ENCODE measurements at places on chromosomes 2 and 18.

DNA sequence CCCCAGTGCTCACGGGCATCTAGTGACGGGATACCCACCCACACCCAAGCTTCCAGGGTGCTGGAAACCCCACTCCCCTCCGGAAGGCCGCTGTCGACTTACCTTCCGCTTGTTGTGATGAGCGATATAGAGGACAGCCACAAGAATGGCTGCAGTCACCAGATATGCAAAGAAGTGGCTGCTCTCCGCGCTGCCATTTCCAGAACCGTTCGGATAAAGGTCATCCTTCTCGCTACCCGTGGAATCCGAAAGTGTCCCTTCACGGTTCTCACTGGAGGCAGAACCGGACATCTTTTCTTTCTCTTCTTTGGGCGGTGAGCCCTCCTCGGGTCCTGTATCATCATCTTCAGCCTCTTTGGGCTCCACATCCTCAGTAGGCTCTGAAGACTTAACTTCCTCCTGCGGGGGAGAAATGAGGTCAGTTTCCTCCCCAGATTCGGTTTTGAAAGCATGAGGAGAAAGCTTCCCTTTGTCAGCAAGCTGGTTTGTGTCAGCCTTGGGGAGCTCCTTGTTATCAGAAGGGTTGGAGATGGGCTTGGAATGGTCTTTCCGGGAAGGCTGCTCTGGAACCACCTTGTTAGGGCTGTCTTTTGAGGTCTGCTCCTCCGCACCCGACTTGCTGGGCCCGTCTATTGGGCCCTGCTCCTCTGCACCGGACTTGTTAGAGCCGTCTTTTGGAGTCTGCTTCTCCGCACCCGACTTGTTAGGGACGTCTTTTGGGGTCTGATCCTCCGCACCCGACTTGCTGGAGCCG lies 1.2 kb downstream of the TGOLN2 start:
- H3K27me3 ChIP-seq: no peaks in the 10 kb centered on the region
- peaks cover 53% of the 10 kb centered on the region for H3K4me1 ChIP-seq
- peaks cover 18% of the 10 kb centered on the region for H3K36me3 ChIP-seq
- peak overlapping the region; percentile 99 for H3K4me3 ChIP-seq
- DNase-seq: peak; percentile 36

DNA sequence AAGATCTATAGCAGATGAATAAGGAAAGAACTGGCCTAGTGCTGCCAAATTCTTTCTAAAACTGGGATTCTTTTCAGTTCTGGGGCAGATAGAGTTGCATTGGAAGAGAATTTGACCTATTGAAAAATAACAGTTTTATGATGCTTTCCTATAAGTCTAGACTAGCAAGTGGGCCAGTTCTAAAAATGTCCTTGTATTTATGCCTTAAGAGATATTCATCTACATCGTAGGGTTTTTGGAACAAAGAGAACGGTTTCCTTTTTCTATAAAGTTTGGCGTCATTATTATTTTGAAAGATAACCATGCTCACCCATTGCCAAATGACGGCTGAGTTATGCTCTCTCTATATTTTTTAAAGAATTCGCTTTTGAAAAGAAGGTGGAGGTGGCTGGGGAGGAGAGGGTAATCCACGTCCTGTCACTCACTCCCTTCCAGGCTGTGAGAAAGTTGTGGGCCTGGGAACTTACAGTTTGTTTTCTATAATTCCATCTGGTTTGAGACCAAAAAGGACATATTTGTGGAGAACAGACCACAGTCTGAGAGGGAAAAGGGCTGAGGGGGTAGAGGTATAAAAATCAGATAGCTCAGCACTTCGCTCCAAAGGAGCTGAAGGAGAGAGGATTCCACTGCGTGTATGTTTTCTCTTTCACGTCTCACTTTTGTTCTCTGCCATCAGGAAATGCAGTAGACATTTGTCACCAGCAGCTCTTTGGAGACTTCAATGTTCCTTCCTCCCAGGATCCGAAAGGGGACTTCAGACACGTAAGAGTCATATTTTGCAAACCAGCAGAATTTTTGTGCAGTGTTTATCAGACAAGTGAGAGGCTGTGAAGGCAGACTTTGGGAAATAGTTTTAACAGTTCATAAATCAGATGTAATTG lies 281.9 kb upstream of the FN1 start:
- H3K36me3 ChIP-seq: no peaks in the 10 kb centered on the region
- H3K27ac ChIP-seq: no peak overlapping the region
- no peak for DNase-seq
- H3K4me3 ChIP-seq: no peak overlapping the region
- H3K27me3 ChIP-seq: peaks cover 11% of the 10 kb centered on the region
- H3K4me1 ChIP-seq: no peaks in the 10 kb centered on the region

- DNase-seq: no peak
- no peaks in the 10 kb centered on the region for H3K36me3 ChIP-seq
- no peaks in the 10 kb centered on the region for H3K27me3 ChIP-seq
Observed at GRCh38 chr2:220272656-220273055, 645.2 kb downstream of the SLC4A3 start.

- H3K4me3 ChIP-seq: no peak overlapping the region
- no peaks in the 10 kb centered on the region for H3K4me1 ChIP-seq
- no peaks in the 10 kb centered on the region for H3K27me3 ChIP-seq
- no peaks in the 10 kb centered on the region for H3K36me3 ChIP-seq
- H3K27ac ChIP-seq: no peak overlapping the region
Observed at GRCh38 chr2:55898386-55899040, 25.1 kb downstream of the EFEMP1 start.

- no peak overlapping the region for H3K4me3 ChIP-seq
- no peaks in the 10 kb centered on the region for H3K36me3 ChIP-seq
- no peak overlapping the region for H3K27ac ChIP-seq
Observed at GRCh38 chr2:187917535-187917934, 363.3 kb upstream of the TFPI start.

DNA sequence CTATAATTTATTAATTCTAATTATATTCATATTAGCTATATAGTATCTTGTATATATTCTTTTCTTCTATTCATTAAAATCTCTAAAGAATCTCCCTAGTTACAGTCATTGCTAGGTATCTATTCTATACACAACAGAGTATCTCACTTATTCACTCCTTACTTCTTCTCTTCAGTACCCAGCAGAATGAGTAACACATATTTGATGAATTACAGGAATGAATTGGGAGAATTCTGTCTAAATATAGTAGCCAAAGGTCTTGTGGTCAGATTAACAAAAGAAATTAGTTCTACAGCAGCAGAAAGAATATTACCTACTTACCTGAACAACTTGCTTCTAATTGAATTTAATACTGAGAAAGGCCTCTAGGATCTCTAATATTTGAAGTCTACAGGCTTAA lies 758.0 kb upstream of the ZEB2 start:
- no peaks in the 10 kb centered on the region for H3K4me1 ChIP-seq
- H3K36me3 ChIP-seq: no peaks in the 10 kb centered on the region
- H3K4me3 ChIP-seq: no peak overlapping the region
- H3K27me3 ChIP-seq: no peaks in the 10 kb centered on the region

GRCh38 chr2:155070489-155070888 lies 372.0 kb downstream of the KCNJ3 start:
- H3K4me1 ChIP-seq: no peaks in the 10 kb centered on the region
- no peaks in the 10 kb centered on the region for H3K36me3 ChIP-seq
- DNase-seq: no peak
- no peaks in the 10 kb centered on the region for H3K27me3 ChIP-seq
